ENCODE measurements at places on chromosomes 5 and 9.

- DNase-seq: no peak
Measured at GRCh38 chr5:172145870-172146747, 41.9 kb downstream of the STK10 start.

DNA sequence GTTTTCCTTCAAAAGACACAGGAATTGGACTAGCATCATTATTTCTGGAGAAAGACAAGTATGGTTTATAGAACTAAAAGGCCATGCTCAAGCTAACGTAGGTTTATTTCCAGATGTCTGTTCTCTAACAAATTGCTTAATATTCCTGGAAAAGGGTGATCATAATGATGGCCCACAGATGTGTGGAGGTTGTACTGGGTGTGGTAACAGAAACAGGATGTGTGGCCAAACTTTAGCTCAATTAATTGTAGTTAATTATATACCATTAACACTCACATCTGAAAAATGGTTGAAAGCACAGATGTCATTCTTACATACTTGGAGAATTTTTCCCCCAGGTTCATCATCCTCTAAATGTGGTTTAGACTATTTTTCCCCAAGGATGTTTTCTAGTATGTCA is 292.7 kb upstream of the RASA1 start:
- DNase-seq: no peak

GRCh38 chr5:850511-851006 is at the start of gene ZDHHC11:
Gene ZDHHC11 (minus strand): TSS chr5:850986. CDS start chr5:850602, 384 bp downstream.
- DNase-seq: no peak

DNA sequence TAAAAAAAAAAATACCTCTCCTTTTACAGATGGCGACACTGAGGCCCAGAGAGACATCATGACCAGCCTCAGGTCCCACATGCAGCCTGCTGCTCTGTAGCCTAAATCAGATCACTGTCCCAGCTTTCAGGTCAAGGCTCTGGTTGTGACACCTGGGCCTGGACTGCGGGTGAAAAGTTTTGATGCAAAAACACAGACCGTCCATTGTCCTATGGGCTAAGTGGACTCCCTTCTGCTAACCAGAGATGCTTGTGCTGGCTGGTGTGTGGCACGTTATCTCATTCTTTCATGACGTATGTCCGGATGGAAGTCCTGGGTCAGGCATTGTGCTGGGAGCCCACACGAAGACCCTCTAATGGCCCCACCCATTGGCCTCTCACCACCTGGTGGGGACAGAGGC is 7.8 kb downstream of the NEK6 start:
- DNase-seq: no peak

DNA sequence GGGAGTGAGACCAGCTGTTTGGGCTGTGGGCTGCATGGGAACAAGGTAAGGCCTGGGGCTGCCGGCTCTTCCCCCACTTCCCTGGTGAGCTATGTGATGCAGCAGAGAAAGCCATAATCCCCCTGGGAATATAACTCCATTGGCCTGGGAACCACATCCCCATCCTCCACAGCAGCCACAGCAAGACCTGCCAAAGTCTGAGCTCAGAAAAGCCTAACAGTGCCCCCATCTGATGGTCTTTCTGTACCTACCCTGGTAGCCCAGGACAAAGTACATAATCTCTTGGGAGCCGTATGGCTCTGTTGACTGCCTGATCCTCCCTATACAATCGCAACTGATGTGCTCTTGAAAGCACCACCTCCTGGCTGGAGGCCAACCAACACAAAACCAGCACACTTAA is 432.6 kb downstream of the CDH18 start:
- DNase-seq: no peak

GRCh38 chr5:123700624-123701287 is 188.8 kb downstream of the CSNK1G3 start:
- no peak for DNase-seq

DNA sequence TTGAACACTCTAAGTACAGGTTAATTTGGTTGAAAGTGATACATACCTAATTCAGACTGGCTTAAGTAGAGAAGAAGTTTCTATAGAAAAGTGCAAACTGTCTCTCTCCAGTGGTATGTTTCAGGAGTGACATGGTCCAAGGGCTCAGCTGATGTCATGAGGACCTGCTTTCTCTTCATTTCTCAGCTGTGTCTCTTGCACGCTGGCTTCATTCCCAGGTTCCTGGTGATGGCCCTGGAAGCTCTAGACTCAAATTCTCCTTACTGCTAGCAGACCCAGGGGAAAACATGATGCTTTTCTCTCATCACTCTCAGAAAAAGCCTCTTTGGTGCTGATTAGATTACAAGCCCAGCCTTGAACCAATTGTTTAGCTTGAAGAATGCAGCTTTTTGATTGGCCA is 211.9 kb upstream of the CLINT1 start:
- DNase-seq: no peak

DNA sequence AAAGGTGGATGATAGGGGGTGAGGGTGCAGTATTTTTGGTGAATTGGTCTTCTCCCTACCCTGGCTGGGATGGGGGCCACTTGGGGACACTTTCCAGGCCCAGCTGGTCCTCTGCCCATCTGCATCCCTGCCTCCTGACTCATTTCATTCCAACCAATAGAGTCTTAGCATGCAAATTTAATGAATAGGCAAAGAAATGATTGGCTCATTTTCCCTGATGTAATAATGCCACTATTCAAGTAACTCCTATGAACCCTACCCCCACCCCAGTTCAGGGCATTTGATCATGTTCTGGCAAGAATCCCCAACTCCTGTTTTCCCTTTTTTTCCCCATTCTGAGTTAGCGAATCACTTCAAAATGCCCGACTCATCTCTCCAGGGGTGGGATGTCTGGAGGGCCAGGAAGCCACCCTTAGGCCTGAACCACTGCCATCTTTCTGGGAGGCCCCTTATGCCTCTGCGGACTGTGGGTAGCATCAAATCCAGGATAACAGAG is 56.7 kb downstream of the PCDH1 start:
- DNase-seq: no peak

DNA sequence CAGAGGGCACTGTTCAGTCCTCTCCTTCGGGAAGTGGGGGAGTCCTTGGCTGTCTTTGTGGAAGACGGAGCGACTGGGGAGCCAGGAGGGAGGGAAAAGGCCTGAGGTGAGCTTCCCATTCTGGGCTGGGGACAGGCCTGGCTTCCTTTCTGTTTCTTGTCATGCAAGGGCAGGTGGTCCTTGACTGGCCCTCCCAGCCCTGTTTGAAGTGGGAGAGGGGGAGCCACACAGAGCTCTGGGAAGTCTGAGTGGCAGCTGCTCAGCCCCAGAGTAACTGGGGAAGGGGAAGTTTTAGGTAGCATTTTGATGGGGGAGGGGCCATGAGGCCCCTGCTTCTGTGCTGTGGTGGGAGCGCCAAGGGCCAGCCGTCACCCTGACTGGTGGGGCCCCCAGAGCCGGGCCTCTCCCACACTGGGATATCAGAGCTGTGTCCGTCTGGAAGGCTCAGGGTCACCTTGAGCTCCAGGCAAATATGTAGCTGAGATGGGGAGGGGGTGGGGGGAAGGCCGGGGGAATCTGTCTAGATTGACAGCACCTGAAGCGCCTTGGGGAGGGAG is 6.5 kb downstream of the UNC5A start:
- DNase-seq: no peak

All from stimulated activated CD8-positive, alpha-beta memory T cell treated with anti-CD3 and anti-CD28 coated beads, Interleukin-15, amount 100 ng/mL, for 48 hours (primary cell).